ENCODE measurements at places on chromosomes 16 and 17.

GRCh38 chr16:84286578-84287240 is 8.0 kb upstream of the WFDC1 start:
- DNase-seq = no peak

GRCh38 chr16:70685938-70686375 is at the start of gene MTSS2:
TSS of gene MTSS2 (minus strand) at chr16:70686053. CDS start at chr16:70685791, 262 bp downstream.
- DNase-seq = no peak

GRCh38 chr17:68445671-68446070 is 11.6 kb downstream of the WIPI1 start:
- DNase-seq = no peak

GRCh38 chr16:27598931-27599565 is 49.1 kb downstream of the KATNIP start:
- no peak for DNase-seq

DNA sequence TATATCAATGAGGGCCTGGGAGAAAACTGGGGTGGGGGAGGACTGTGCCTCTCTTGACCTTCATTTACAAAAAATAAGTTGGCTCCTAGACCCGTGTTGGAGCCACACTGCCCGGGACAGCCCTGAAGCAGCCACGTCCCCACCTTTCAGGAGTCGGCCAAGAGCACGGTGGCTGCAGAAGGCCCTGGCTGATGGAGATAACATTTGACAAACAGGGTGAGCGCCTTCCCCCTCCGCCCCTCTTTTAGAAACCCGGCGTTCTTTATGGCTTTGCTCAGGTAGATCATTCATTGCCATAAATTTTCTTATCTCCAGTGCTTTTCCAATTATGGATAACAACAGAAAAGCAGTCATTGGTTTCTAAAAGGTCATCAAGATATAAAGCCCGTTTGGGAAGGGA is 398.1 kb upstream of the TNRC6C start:
- no peak for DNase-seq

DNA sequence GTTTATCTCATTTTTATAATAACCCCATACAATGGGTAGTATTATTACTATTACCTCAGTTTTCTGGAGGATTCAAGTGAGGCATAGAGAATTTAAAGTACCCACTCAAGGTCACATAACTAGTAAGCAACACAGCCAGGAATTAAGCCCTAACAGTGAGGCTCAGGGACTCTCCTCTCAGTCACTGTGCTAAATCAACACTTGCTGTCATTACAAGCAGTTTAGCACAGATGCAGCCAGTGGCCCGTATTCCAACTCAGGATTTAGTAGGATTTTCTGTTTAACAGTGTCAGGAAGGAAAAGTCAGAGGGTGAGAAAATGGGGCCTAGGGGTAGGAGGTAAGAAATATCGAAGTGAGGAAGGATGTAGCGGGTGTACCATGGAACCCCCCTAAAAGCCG is 536.9 kb downstream of the TMEM114 start:
- DNase-seq = no peak

DNA sequence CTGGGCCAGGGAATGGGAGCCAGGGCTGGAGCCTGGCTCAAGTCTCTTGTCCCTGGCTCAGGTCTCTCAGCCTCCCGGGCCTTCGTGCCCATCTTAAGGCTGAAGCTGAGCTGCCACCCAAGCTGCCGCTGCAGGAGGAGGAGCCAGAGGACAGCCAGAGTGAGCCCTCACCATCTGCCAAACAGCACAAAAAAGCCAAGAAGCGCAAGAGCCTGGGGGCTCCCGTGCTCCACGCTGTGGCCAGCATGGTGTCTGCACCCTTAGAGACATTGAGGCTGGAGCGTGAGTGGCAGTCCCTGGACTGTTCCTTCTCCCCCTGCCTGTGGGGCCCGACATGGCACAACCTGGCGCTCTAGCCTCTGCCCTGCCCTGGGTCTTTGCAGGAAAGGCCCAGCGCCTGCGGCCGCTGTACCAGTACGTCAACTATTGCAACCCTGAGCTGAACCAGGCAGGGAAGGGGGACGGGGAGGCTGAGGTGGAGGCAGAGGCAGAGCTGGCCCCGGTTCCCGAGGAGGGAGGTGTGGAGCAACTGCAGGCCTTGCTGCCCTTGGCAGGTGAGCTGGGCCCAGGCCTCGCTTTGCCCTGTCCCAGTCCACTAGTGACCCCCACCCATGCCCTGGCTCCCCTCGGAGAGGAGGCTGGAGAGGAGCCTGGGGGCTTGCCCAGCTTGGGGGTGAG is 1.3 kb downstream of the C16orf86 start:
- DNase-seq = peak; percentile 72

DNA sequence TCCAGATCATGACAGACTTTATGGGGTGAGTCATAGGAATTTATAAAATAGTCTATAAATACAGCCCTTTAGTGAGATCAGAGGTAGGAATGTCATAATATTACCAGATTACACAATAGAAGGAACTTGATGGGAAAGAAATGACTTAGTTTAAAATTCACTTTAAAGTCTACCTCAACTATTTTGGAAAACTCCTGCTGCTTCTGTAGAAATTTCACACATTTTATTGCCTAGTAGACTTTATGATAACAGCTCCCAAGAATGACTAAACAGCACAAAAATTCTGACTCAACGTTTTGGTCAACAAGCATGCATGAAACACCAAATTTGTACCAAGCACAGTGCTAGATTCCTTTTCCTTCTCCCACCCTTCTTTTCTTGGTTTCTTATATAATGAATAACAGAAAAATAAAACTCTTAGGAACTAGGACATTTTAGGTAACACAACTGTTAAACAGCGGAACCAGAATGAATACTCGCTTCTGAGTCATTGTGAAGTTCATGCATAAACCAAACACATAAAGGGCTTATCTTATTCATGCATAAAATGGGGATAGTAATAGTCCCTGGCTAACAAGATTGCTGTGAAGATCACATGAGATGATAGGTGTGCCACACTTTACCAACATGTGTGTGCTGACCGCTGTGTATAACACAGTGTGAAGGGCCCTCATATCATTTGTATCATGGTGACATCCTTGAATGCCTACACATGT is 243.9 kb downstream of the CDH8 start:
- DNase-seq = no peak

DNA sequence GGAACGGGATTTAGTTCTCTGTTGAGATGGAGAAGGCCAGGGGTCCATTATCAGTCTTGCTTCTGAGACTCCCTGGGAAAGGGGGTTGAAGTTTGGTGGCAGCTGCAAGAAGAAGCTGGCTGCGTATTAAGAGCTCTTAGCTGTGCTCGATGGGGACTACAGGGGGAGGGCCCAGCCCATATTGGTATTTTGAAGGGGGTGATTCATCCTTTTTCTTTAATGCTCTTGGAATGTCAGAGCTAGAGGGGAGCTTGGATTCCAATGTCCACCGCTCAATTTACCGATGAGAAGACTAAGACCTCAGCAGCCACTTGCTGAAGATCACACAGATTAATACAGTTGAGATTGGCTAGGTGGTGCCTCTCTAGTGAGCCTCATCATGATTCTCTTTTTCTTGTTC is 5.0 kb downstream of the NOG start:
- no peak for DNase-seq

DNA sequence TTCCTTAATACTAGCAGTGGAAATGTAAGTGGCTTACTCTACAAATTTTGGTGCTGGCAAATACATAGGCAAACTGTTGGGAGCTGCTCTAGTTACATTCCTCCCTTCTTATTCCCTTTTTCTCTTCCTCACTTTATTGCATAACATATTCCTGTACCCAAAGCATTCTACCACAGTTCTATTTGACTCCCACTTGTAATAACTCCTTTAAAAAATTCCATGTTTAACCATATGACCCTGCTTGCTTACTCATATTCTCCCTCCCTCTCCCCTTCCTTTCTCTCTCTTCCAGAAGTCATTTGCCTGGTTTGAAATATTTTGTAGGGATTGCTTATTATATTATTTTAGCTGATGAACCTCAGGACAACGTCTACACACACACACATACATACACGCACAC is 22.7 kb downstream of the NQO1 start:
- no peak for DNase-seq

- DNase-seq = no peak
Measured at GRCh38 chr16:14418795-14419225, 211.2 kb downstream of the PARN start.

- no peak for DNase-seq
Measured at GRCh38 chr17:67769231-67769630, 51.5 kb downstream of the NOL11 start.
